ENCODE measurements at places on chromosomes 3 and 15.

GRCh38 chr15:77282333-77282732, 137.6 kb downstream of the PEAK1 start:
- no peak for DNase-seq

DNA sequence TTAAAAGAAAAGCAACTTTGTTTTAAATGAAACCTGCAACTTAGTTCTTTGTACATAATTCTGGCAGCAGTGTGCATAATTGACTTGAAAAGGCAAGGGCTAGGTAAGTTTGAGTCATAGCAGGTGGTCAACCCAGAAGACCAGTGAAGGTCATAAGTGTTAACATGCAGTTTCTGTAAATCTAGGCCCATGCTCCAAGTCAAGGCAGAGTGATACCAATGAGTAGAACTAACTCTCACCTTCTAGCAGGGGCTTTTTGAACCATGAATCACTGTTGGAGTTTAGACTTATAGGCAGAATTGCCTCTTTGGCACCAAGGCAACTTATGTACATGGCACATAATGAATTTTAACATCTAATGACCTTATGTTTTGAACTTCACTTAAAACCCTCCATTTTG, 29.5 kb upstream of the IL20RB start:
- DNase-seq, result no peak

DNA sequence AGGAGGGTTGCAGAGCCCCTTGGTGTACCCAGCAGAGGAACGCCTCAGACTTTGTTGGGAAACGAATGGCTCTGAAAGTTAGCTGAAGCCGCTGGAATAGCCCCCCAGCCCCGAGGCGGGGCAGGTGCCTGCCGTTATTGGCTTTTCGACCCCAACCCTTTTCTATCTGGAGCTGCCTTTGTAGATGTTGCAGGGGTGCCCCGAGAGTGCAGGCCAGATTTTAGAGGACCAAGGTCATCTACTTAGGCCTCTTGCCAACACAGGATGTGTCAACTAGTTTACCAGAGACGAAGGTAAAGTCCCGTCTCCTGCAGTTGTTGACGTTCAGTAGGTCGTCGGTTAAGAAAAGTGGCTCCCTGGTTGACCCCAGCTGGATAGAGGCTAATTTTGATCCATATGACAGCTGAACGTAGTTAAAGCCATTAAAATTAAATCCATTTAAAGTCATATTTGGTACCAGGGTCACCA, 579 bp upstream of the UBE3A start:
- no peak for DNase-seq

DNA sequence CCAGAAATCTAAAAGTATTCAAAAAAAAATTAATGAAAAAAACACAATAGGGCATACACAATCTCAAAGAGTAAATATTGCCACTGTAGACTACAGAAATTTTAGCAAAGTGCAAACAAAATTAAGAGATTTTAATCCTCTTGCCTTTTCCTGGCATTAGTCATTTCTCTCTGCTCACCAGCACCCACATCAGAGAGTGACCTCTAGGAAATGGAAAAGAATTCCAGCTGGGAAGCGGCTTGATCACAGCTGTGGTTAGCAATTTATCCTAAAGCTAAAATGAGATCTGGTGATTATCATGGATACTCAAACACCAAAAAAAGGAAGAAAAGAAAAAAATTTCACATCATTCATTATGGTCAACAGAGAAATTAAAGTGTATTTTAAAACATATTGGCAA, 7.5 kb downstream of the CSNK1G1 start:
- no peak for DNase-seq

DNA sequence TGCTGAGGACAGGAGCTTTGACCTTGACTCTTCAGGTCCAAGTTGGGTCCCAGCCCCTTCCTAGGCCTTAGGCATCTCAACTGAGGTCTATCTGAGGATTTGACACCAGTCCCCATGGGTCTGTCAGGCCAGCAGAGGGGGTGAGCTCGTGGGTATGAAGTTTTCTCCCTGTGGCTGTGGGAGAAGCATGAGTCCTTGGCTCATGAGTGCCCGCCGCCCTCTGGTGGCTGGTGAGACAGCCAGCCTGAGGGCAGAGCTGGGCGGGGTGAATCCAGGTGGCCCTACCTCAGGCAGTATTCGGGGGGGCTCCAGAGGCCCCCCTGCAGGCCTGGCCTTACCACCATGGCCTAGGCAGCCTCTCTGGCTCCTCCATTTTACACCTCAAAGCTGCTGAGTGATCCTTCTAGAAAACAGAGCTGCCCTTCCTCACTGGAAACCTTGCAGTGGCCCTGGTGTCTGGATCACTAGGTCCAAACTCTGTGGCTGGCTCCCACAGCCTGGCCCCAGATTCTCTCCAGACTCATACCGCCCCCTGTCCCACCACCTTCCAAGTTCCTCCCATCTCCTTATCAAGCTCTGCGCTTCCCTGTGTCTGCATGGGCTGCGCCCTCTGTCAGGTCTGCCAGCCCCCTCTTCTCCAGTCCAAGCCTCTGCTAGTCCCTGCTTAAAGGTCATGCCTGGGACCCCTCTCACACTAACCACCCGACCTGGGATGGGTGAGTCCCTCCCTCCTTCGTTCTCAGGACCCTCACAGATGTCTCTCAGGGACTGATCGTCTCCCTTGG, 16.1 kb downstream of the SH2D7 start:
- DNase-seq, result peak; percentile 62

- DNase-seq, result no peak
Observed at GRCh38 chr3:52288674-52289073, 1.0 kb downstream of the GLYCTK start.

DNA sequence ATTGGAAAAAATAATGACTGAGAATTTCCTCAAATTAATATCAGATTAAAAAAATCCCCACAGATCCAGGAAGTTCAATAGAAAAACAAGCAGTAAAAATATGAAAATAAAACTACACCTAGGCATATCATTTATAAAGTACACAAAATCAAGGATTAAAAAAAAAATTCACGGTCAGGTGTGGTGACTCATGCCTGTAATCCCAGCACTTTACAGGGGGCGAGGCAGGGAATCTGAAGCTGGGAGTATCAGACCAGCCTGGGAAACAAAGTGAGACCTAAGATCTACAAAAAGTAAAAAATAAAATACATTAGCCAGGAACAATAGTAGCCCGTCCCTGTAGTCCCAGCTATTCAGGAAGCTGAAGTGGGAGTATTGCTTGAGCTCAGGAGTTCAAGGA, 778.3 kb upstream of the ALCAM start:
- DNase-seq, result no peak

DNA sequence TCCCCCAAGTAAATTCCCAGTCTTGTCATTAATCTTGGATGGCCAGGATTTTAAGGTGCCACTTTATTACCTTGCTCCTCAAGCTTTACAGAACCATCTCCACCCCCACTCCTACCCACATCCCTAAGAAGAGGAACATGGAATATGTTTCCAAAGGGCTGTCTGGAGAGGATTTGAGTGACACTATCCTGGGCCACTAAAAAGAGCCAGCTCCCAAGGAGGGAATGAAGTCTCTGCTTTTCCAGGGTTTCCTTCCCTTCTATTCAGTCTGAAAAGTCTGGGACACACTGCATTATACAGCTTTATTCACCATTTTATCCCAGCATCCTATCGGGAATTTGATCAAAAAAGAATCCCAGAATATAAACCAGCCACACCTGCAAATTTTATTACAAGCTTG, 35.6 kb upstream of the MECOM start:
- no peak for DNase-seq

DNA sequence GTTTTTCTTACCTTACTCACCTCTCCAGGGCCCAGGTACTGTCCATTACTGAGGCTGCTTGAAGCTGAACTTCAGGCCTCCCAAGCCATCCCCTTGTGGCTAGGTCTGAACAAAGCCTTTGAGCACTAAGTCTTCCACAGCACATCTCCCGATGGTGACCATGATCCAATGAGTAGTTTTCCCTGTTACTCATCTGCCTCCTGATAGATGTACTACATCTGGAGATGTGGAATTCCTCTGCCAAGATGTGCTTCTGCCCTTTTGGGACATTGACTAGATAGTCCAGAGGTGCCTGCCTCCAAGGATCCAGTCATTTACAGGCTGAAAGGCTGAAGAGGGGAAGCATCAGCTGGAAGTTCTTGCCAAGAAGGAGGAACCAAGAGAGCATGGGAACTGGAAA, 28.9 kb upstream of the SLC35G2 start:
- DNase-seq, result no peak

GRCh38 chr15:100170291-100171210, 171.2 kb downstream of the ADAMTS17 start:
- DNase-seq, result no peak

GRCh38 chr15:51186891-51187290, 92.2 kb upstream of the TNFAIP8L3 start:
- DNase-seq, result no peak

DNA sequence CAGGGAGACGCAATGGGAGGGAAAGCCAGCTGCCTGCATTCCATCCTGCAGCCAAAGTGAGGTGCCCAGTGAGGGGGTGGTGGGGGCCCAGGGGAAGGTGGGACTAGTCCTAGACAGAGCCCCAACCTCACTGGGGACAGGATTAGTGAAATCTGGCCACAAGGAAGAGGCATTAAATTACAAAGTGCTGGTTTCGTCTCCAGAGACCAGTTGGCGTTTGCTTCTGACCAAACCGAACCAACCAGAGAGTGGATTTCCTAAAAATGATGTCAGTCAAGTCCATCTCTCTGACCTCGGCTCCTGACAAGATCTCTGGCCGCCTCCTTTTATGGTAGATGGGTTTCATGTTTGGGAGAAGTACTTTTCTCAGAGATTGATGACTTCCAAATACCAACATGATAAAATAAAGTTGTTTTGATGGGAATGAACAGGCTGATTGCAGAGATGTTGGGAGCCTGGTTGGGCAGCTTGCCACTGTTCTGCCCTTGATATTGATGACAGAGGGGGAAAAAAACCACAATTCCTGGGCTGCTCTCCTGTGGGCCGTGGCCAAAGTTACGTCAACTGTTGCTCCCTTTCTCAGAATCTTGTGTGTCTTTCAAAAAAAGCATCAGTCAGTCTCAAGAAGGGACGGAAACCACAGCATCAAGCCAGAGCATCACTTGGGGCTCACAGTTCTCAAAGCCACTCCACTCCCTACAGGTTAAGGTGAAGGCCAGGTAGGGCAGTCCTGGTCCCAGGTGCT, 24.6 kb downstream of the ITGA11 start:
- DNase-seq, result no peak

DNA sequence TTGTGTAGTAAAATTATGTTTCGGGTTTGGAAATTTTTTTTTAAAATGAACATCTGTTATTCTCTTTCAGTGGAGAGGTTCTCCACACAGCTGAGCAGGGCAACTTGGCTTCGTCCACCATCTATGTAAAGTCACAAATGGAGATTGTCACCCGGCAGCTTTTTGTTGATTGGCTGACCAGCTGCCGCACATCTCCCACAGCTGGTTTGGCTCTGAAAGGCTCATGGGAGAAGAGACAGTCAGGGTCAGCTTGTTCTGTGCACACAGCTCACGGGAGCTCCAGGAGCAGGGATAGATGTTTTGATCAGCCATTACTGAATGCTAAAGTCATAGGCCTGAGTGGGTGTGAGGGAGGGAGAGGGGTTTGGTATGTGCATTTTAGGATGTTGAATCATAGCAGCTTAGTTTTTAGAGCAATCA, 12.9 kb upstream of the CCDC80 start:
- no peak for DNase-seq

DNA sequence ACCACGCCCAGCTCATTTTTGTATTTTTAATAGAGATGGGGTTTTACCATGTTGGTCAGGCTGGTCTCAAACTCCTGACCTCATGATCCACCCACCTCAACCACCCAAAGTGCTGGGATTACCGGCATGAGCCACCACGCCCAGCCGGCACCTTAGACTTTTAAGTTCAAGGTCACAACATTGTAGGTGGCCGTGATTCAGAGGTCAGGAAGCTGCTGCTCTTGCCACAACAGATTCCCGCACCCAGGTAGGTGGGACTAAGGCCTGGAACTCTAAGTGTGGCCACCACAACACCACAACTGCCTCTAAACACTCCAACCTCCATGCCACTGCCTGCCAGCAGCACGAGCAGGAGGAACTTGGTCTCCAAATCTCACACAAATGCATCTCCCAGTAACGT, 196.8 kb downstream of the STT3B start:
- no peak for DNase-seq

GRCh38 chr3:98991393-98991792, 89.9 kb upstream of the DCBLD2 start:
- DNase-seq, result no peak

DNA sequence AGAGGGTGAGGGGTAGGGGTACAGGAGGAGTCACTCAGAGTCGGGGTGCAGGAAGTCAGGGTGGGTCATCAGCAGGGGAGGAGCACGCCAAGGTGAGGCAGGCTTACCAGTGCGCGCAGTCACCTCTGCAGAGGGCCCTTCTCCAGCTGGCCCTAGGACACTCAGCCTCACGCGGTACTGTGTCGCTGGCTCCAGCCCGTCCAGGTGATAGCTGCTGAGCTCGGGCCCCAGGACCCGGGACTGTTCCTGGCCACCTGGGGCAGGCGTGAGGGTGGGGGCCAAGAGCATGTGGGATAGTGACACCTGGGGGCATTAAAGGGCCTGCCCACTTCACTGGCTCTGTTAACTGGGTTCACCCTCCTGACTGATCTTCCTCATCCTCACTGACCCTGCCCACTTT, 7.4 kb downstream of the COL7A1 start:
- no peak for DNase-seq

GRCh38 chr3:134105876-134106556, 76.3 kb upstream of the SLCO2A1 start:
- DNase-seq, result no peak

Data from NCI-H526 treated with DMSO at 0.1 percent for 48 hours (cell line).